ENCODE measurements at places on chromosomes 7 and 10. TPM values are rescaled to one million over a fixed set of nuclear protein-coding genes. Genes with fewer than 3 reads are reported as not detected.

The PIP4K2A gene
- 12.1 TPM for total RNA-seq

The UCMA gene
- total RNA-seq, result not detected

DNA sequence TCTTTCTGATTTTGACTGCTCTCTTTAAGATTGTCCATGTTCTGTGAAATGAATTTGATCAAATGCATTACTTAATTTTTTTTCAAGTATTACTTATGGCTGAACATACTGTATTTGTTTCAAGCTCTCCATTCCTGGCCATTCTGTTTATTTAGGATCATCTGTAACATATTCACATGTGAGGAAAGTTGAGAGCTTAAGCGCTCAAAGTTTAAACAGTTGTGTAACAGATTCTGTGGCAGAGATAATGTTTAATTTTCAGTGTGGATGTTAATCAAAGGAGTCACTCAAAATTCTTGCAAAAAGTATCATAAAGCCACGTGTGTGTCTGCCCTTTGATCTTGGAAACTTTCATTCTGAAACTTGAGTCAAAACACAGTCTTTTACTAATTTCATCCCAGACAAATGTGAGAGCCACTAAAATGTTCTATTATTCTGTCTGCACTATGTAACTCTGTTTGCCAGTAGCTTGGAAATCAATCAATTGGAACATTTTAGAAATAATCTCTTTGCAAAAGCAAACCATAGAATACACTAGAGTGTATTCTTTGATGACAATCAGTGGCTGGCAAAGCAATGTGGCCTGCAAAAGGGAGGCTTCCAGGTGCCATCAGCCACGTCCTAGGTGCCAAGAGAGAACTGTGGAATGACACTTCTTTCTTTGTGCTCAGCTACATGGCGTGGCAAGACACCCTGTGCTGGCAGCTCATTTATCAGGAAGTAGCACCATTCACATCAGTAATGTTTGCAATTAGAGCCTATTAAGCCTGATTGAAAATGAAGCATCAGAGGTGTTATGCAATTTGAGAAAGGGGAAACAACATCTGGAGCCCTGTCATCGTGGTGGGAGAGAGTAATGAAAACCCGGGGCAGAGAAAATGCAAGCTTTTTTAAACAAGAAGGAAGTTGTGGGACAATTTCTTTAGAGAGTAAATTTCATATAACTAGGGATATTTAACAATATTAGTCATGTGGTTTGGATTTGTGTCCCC is 40.9 kb downstream of the ARL5B start:
- DNase-seq, result no peak

DNA sequence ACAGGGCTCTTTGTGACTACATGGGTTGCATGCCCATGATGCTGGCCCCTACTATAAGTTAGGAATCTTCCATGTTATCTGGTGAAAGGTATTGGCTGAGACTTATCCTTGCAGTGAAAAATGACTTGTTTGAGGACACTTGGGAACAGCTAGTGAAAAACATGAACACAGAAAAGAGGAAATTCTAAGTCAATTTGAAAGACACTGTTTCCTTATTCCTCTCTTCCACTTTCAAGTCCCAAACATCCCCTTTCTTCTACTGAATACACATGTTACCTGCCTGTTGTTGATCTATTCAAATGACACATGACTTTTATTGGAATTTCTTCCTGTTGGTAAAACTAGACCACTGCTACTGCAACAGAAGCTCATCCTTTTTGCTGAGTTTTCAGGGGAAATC is 29.5 kb upstream of the PRKCQ start:
- DNase-seq, result no peak

GRCh38 chr7:123468303-123468702 is 66.1 kb downstream of the IQUB start:
- no peak for DNase-seq

DNA sequence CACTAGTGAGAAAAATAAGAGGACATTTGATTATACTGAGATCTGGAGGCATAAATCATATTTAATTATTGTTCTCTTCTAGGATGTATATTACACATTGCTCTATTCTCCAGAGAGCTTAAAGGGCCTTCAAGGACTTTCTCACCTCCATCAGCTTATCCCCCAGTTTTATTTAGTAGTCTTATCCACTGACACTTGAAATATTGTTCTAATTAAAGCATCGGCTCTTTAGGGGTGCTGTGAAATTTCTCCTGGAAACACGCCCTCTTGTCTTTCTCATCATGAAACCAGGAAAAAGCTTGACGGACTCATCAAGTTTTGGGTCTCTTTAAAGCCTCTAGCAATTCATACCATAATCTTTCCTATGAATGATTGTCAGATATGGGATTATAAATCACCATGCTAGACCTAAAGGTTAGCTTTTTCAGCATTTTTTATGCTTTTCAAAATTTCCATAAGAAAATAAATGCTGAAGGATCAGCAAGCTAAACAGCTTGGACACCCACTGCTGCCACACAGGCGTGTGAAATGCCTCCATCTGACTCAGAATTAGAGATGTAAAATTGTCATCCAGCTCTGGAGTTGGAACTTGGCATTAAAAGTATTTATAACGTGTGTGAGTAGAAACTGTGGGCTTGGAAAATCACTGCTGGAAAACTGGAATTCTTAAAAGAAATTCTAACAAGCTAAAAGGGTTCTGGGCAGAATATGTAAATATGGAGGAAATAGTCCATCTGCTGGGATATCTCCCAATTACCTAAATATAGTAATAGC is 216.3 kb downstream of the CHRM2 start:
- no peak for DNase-seq

DNA sequence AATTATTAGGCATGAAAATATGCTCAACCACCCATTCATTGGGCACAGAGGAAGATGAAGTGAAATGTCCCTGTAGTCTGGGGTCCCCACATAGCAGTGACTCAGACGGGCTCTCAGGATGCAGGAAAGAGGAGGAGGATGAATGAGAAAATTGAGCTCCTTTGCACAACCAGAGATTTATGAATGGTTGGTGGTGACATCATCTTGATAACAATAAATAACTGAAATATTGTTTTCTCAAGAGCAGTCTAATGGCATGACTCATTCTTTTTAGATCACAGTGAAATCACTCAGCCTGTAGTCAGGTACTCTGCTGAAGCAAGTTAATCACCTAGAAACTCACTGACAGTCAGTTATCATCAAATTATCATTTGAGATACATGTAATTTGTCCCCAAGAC is 254.1 kb downstream of the RELN start:
- no peak for DNase-seq

The SFRP4 gene
- total RNA-seq, result 1.0 TPM

The TSPAN13 gene
- total RNA-seq, result 18.1 TPM

The HIPK2 gene
- total RNA-seq, result 103 TPM

The SVOPL gene
- total RNA-seq, result not detected

DNA sequence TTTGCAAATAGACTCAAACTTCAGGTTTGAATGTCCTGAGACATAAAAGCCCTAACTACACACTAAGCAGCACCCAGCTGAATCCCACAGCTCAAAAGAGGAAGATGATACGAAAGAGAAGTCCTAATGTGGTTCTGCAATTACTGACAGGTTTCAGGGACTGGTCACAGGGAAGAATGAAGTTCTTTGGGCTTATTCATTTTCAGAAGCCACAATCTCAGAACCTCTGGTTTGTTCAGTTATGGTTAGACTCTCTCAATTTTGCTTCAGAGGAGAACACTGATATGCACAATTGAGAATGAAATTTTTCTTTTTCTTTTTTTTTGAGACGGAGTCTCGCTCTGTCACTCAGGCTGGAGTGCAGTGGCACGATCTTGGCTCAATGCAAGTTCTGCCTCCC is 94.6 kb upstream of the FAM180A start:
- DNase-seq, result no peak

- no peak for DNase-seq
These were observed 136.6 kb downstream of the ARHGAP22 start for GRCh38 chr10:48468130-48468790.

The MAGI2 gene
- 3.6 TPM for total RNA-seq

The HHEX gene
- total RNA-seq, result 2.7 TPM

The CLDN3 gene
- not detected for total RNA-seq

- DNase-seq, result peak; percentile 79
These were observed 1.2 kb upstream of the SMARCD3 start for GRCh38 chr7:151249732-151250072.

The KAZALD1 gene
- total RNA-seq, result 7.8 TPM

- DNase-seq, result no peak
These were observed 683.5 kb upstream of the GALNT17 start for GRCh38 chr7:70448312-70448906.

GRCh38 chr10:26359670-26360069 is 78.5 kb upstream of the APBB1IP start:
- no peak for DNase-seq

GRCh38 chr7:100745184-100745583 is 11.8 kb downstream of the ZAN start:
- peak; percentile 64 for DNase-seq

- DNase-seq, result no peak
These were observed 35.0 kb downstream of the WBP1L start for GRCh38 chr10:102778781-102779180.

DNA sequence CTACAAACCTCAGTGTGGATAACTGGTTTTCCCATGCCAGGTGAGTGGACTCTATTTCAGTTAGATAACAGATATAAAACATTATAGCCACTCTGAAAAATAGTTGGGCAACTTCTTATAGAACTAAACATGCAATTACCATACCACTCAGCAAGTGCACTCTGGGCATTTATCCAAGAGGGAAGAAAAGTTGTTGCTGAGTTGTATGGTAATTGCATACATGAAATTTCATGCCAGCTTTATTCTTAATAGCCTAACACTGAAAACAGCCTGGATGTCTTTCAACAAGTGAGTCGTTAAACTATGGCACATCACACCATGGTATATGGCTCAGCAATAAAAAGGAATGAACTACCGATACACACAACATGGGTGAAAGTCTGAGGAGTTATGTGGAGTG is 10.6 kb upstream of the UPP1 start:
- no peak for DNase-seq

The ZEB1 gene
- 86.7 TPM for total RNA-seq

The FZD1 gene
- 12.1 TPM for total RNA-seq

GRCh38 chr7:55326081-55326835 is 38.9 kb upstream of the LANCL2 start:
- peak; percentile 62 for DNase-seq

- no peak for DNase-seq
These were observed 13.3 kb downstream of the CYP2W1 start for GRCh38 chr7:996079-996872.

- DNase-seq, result no peak
These were observed 27.1 kb downstream of the FOXK1 start for GRCh38 chr7:4709187-4709586.

GRCh38 chr10:37960591-37961137 is 15.8 kb downstream of the ZNF25 start:
- DNase-seq, result no peak

DNA sequence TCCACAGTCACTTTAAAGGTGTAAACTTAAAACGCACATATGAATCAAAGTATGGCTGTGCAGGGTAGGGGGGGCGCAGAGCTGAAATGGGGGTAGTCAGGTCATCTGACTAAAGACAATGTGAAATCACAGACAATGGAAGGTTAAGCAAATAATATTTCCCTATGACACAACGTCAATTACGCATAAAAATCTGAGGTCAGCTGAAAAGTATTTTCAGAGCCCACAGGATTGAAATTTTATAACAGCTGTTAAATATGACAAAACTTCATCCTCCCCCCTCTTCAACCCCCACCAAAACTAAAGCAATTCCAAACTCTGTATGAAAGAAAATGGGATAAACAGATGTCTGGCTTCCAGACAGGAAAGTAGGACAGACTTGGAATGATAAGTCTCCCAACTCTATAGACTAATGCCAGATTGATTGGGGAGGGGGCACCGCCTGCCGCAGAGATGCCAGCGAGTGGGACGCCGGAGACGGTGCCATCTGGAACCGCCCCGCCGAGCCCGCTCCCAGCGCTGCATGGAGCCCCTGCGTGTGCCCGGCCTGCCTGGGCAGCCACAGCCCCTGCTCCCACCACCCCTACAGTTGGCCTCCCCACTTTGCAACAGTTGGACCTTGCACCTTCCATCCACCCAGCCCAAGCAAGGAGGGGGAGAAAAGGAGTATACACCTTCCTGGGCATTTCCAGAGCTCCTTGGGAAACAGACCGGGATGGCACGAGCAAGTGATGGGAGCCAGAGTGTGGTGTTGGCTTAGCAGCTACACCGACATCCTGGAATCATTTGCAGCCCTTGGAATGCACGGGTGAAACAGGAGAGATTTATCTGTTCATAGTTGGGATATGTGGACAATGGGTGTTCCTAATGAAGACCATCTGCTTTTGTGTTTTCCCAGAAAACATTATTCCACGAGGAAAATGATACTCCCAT is 10.7 kb downstream of the EBF3 start:
- peak; percentile 50 for DNase-seq

- no peak for DNase-seq
These were observed 402 bp upstream of the TMEM168 start for GRCh38 chr7:112790586-112791003.

GRCh38 chr7:2007551-2007950 is 225.2 kb downstream of the MAD1L1 start:
- DNase-seq, result peak; percentile 11

- no peak for DNase-seq
These were observed 62.0 kb downstream of the LRMDA start for GRCh38 chr10:75493464-75493863.

- no peak for DNase-seq
These were observed 153.2 kb downstream of the CRPPA start for GRCh38 chr7:16267953-16268820.

The C10orf53 gene
- not detected for total RNA-seq

The FXYD4 gene
- total RNA-seq, result not detected

The TFEC gene
- total RNA-seq, result 2.0 TPM

The UPP1 gene
- total RNA-seq, result 20.9 TPM

DNA sequence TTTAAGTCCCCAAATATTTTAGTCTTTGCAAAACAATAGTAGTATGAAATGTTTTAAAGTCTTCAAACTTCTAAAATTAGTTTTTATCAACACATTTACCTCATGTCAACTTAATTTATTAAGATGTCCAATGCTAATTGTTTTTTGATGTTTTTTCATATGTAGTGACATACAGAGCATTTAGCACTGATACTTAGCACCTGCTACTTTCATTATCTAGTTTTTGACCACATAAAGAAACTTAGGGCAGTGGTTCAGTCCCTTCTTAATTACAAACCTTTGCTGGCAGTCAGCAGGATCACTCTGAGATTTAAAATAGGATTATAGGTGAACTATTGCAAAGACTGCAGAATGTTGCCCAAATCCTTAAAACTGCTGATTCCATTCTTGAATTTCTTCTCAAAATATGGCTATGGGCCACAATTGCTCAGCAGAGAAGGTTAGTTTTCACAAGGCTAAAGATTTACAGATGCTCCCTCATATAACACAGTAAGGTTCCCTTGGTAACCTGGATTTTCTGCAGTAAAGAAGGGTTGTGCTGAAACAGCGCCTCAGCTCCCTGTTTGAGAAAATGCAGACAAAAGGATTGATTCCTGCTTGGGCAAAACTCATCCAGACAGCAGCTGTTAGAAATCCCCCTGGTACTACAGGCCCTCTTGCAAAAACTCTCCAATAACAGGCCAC is 3.4 kb downstream of the GPR85 start:
- DNase-seq, result no peak
